Smooth muscle cell of the brain vasculature (primary cell): ENCODE measurements at places on chromosomes 7 and 10.

GRCh38 chr7:149422914-149423301 lies 38.0 kb downstream of the ZNF777 start:
- no peak for DNase-seq

DNA sequence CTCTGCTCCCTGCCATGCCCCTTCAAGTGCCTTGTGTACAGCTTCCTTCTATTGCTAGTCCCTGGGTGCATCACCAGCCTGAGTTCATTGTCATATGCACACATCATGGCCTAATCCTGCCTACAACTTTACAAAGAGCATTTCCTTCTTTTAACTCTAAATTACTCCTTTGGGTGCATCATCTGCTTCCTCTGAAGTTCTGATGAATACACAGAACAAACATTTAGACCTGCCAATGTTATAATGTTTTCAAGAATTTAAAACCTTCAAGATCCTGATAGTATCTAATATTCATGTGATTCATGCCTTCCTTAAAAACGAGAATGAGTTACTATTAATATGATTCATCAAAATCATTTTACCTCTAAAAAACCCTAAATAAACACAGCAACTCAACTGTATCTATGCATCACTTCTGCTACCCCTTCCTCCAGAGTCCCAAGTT lies 357.1 kb downstream of the MAGI2 start:
- DNase-seq, result no peak

GRCh38 chr7:132750530-132751217 lies 174.4 kb upstream of the PLXNA4 start:
- DNase-seq, result no peak

- DNase-seq, result no peak
Measured at GRCh38 chr7:155198196-155198892, 99.3 kb upstream of the INSIG1 start.

GRCh38 chr7:1279041-1279440 lies 46.4 kb downstream of the UNCX start:
- no peak for DNase-seq

DNA sequence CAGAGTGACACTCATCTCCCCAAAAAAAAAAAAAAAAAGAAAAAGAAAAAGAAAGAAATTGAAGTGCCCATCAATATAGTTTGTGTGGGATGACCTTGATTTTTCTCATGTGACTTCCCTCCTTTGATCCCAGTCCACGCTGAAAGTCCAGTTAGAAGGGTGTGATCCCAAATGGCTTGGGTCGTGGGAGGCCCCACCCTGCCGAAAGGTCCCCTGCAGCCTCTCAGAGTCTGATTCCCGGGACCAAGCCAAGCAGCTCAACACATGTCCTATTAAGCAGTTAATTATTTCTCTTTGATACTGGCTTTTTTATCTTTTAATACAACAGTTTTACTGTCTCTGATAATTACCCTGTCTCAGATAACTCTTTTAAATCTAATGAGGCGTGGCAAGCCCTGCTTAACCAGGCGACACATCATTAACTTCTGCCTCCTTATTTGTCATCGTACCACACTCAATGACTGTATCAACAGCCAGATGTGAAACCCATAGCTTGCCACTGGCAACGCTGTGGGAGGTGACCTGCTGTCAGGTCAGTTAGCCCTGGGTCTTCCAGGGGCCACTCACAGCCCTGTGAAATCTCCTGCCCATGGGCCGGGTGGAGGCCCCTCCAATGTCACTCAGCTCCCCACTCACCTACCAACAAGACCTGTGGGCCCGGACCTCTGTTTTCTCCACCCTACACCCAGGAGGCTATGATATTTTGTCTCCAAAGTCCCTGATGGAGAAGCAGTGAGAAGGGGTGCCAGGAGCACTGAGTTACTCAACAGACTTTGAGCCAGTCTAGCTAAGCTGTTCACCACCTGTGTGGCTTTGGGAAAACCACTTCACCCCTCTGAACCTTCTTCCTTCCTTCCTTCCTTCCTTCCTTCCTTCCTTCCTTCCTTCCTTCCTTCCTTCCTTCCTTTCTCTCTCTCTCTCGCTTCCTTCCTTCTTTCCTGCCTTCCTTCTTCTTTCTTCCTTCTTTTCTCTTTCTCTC lies 110.0 kb upstream of the SFMBT2 start:
- DNase-seq, result no peak

DNA sequence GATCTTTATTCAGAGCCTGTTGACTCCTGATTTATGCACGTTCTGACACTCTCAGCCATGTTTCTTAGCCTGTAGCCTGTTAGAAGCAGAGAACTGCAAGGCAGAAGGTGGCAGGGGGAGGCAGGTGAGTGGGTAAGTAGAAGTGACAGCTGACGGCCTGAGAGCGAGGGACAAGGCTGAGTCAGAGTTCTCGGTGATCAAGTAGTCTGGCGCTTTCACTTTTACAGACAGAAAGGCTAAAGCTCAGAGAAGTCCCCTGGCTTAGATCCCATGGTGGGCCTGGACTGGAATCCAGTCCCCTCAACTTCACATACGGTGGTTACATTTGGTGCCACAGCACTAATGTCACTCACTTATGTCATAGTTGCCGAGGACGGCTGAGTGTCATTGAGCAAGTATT lies 139.0 kb downstream of the TACC2 start:
- DNase-seq, result no peak

- no peak for DNase-seq
Measured at GRCh38 chr10:114042895-114043531, 653 bp upstream of the ADRB1 start.

DNA sequence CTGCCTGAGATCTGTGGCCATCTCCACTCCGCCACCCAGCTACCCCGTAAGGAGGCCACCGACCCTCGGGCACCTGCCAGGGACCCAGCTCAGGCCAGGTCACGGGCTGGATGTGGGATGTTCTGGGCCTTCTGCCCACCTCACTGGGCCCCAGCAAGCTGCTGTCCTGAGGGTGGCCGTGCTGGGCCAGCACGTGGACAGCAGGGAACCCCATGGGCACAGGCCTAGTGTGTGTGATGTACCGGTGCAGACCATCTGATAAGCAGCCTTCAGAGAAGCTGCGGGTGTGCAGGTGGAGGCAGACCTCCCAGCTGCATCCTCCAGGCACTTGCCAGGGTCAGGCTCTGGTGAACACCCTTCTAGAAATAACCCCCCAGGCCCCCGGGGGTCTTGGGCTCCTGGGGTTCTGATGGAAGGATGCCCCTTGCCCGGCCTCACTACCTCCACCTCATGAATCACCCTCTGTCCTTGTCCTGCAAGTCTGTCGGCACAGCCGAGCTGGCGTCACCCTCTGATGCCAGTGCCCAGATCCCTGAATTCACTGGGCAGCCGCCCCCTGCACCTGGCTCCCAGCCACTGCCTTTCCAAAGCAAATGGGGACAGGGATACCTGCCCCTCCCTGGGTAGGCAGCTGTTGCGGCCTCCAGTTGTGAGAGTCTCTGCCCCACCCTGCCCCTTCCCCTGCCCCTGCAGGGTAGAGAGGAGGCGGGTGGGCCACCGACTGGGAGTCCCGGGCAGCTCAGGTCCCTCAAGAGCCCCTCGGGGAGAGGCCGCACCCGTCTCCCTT lies 139.8 kb downstream of the FAM53B start:
- no peak for DNase-seq

DNA sequence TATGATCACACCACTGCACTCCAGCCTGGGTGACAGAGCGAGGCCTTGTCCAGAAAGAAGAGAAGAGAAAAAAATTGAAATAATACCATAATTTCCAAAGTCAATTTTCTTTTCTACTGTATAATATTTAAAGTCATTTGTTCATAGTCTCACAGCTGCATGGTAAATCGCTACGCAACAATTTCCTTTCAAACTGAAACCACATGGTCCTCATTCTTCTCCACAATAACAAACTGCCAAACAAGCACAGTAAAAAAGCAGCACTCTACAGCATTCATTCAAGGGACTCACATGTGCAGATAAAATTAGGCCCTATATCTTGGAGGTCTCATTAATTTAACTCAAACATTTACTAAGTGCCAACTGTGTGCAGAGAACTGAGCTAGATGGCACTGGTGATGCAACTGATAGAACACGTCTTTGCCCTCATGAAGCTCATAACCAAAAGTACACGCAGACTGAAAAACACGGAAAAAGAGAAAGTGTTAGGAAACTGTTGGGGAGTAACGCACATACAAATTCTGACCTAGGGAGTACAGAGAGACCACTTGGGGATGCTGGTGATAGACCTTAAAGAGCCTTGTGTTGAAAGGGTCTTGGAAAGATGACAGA lies 68.4 kb upstream of the SRRM3 start:
- DNase-seq, result no peak

DNA sequence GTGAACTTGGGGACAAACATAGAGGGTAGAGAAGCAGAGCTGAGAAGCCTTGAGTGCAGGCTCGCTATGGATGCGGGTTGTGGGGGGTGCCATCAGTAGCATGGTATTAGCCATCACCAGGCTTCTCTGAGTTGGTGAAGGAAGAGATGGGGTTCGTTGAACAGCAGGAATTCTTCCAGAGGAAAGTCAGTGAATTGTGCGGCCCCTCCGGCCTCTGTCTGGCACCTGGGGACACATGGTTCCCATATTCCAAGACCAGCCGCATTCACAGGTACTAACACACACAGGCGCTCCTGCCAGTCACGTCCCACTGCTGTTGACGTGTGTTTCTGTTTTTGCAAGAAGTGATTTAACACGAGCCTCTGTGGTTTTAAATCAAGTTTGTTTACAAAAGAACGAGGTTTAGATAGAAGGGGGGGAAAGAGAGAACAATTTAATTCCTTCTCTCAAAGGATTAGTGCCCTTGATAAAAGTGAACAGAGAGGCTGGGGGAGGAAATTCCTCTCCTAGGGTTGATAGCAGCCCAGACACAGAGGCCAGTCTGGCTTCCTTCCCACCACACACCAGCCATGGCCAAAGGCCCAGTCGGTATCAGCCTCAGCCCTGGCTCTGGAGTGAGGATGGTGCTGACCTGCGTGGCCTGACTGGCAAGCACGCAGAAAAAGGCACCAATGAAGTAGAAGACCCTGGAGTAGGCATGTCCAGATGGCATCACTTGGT lies 252.6 kb upstream of the IGFBP3 start:
- DNase-seq, result no peak

DNA sequence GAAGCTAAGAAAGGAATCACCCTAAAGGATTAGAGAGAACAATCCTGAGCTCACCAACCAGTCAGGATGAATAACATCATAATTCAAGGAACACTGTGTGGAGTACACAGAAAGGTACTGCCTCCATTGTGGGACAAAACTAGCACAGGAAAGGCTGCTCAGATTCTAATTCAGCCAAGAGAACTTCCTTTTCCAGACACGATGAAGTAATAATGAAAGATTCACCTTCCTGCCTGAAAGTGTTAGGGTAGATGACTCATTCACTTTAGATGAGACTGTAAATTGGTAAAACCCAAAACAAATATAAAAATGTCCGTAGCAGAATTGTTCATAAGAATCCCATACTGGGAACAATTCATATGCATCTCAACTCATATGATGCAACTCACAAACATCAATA lies 167.2 kb downstream of the CDC14C start:
- DNase-seq, result no peak

DNA sequence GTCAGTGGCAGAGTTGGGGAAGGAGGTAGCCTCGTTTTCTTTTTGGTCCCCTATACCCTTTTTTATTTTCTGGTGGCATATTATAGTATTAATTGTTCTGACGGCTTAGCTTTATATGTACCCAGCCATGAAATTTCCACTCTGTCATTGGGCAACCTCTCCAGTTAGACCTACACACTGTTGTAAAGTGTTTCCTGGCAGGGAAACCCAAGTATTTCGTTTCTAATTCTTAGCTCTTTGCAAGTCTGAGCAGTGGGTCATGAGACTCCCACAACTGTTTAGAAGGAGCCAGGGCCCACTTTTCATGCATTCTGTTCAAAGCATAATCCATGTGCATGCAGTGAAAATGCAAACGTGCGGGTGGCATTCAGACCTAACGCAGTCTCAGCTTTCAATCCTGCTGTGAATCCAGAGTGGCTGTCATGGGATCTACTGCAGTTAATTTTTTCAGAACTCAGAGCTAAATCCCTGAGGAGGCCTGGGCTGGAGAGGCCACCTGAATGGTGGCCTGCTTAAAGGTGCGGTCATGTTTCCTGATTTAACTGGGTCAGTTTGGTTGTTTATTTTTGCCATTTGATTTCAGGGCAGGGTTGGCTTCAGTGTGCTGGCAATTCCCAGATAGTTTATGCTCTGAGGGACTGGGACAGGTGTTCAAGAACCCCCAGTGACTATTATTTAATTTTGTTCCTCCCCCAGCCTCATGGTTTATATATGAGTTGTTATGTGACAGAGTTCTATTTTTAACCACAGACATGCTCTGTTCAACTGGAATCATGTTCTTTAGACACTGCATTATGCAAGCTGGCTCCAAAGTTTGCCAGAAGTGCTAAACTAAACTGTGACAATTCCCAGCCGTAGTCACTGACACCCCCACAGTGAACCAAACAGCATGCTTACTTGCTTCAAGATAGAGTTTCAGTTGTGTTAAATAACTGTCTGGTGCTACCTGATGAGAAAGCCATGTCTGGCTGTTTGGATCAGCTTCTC lies 27.4 kb upstream of the SYPL1 start:
- DNase-seq, result no peak

GRCh38 chr7:2792856-2793487 lies 51.1 kb downstream of the GNA12 start:
- DNase-seq, result no peak

DNA sequence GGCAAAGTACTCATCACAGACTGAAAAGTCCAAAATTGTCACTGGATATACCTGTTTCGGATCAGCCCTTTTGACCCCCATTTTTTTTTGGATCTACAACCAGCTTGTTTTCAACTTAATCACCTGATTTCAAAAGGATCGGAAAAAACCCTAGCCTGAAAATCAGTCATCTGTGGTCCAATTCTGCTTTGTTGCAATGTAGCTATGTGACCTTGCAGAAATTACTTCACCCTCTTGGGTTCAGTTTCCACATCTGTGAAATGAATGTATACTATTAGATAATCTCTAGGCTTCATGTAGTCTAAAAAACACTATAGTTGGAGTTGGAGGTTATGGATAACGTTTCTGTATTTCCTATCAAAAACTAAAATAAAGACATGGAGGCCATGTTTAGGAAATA lies 37.1 kb downstream of the STEAP4 start:
- no peak for DNase-seq

GRCh38 chr10:31830887-31831286 lies 97.7 kb downstream of the ARHGAP12 start:
- DNase-seq, result no peak

DNA sequence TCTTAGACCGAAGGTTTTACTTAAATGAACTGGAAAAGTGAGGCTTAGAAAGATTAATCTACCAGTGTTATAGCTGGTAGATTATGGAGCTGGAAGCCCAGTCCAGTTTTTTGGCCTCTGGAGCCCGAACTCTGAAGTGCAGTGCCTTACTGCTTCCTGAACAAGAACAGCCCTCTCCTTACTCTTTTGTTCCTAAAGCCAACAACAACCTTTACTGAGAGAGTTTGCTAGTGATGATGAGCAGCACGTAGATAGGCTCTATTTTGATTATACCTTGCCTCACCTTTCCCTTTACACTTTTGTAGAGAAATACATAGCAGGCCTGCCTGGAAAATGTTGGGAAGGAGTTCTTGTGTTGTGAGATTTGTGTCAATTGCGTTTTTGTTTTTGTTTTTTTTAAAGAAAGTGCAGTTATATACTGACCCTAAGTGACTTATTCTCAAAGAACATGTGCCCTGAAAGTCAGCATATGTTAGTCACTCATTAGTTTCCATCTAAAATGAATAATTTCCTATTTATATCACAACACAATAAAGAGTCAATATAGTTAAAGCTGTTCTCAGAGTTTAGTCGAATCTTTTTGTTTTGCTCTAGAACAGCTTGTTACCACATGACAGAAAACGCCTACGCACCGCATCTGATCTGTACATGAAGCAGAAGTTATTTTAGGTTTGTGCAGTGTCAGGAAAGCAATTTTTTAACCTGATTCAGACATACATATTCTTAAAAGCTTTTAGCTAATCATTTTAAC lies 33.0 kb downstream of the PLEKHA1 start:
- DNase-seq, result no peak

- no peak for DNase-seq
Measured at GRCh38 chr10:26881600-26882331, 21.0 kb upstream of the ABI1 start.
